ENCODE measurements at places on chromosomes 12 and 14.

GRCh38 chr14:62655166-62655565, 390.1 kb downstream of the KCNH5 start:
- no peak for DNase-seq

DNA sequence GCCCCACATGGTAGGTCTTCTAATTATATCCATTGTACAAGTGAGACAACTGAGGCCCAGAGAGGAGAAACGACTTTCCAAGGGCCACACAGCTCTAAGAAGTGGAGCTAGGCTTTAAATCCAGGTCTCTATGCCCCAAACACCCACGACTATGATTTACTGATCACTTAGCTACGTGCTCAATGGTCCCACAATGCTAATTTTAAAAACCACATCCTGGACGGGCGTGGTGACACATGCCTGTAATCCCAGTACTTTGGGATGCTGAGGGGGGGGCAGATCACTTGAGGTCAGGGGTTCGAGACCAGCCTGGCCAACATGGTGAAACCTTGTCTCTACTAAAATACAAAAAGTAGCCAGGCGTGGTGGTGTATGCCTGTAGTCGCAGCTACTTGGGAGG, 8.4 kb upstream of the MLEC start:
- DNase-seq, result no peak

- no peak for DNase-seq
Observed at GRCh38 chr12:121849211-121849610, 9.4 kb downstream of the HPD start.

GRCh38 chr14:32203928-32204357, 874 bp upstream of the RNU6-8 start:
- DNase-seq, result no peak

DNA sequence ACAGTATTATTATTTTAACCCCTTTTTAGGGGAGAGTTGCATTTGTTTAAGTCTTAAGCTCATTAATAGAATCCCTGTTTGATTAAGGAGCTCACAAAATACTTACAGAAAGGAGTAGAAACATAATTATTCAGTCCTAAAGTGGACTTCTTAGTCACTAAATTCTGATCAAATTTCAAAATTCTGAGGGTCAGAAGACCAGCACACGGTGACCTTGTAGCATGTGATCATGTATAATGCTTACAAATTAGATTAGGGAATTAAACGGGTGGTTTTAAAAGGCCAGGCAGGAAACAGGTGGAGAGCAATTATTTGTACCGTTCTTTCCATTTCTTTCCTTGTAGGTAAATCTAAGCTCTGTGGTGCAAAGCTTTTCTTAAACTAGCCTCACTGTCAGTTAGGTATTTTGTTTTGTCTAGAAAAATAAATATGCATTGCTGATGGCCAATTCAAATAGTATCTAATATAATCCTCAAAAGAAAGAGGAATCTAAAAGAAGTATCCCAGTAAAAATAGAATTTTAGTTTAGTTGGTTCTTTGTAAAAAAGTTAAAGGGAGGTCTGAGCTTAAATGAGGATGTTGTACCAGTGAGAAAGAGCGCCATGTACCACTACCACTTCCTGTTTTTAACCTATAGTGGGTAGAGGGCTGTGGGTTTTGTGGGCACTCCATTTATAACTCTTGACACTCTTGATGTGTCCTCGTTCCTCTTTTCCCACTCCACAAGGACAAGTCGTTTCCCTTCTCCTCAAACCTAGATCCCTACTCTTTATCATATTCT, 51.1 kb downstream of the SLC38A1 start:
- DNase-seq, result no peak

- no peak for DNase-seq
Observed at GRCh38 chr12:129150721-129151120, 297.4 kb downstream of the GLT1D1 start.

DNA sequence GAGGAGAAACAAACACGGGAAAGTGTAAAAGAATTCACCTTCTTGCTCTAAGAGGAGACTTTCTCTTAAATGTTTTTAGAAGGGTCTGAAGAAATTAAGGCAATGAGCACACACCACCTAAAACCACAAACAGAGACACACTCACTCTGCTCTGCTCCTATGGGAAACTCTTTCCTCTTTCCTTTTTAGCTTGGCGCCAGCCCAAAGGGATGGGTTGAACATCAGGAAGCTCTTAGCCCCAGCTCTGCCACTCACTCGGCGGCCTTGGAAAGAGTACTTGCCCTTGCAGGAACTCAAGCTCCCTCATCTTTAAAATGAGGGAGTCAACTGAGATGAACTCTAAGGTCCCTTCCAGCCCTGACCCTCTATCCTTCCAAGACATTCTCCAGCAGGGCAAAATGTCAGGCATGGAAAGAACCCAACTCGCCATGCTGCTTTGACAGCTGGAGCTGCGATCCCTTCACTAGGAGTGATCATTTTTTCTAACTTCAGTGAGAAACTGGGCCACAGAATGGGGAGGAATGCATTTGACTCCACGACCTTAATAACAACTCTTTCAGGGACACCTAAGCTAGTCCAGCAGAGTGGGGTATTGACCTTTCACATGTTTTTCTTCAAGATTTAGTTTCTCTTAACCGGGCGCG, 980 bp upstream of the RNASE8 start:
- DNase-seq, result no peak

DNA sequence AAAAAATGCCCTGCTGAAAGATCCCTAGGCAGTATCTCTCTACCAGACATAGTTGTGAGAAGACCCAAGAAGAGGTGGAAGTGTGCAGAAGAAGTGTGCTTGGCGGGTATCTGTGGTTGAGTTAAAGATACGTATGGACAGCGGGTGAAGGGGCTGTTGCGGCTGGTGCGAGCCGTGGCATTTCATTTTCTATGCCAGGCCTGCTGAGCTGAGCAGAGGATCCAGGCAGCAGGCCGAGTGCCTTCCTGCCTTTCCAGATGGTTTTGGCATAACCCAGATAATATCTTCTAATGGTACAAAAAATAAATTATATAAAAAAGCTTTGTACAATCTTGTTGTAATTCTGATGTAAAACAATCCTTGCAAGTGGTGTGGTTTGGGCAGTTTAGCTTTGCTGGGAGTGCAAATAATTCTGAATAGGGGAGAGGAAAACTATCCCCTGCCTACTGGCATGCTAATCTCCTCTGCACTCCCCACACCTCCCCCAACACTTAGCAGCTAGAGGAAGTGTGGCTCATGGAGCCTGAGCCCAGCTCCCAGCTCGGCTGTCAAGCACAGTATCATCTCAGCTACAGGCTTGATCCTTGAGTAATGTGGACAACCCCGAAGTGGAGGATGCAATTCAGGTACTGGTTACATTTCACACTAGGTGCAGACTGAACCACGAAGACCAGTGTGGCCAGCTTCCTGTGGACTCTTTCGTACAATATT, 168.9 kb downstream of the VRK1 start:
- no peak for DNase-seq

DNA sequence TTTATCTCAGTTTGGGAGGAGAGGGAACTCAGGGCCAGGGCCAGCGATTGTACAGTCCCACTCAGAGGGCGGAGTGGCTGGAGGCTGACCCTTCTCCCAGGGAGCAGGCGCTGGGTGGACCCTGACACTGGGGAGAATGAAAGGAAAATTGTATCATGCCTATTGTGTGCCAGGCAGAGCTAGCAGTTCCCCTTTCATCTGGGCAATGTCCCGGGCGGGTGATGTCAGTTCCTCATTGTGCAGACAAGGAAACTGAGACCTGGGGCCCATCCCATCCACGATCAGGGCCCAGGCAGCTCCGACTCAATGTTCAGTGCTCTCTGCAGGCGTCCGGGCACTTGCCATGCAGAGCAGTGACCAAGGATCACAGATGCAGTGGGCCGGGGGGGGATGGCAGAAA, 101.9 kb upstream of the RTL1 start:
- DNase-seq, result no peak
